Stimulated activated CD4-positive, alpha-beta T cell treated with anti-CD3 and anti-CD28 coated beads, TNF-alpha, amount 100 ng/mL, for 4 hours (primary cell): ENCODE measurements at places on chromosomes 12 and 14.

- DNase-seq: no peak
Observed at GRCh38 chr12:102740141-102740955, 176.7 kb downstream of the PAH start.

GRCh38 chr12:129657179-129657578 lies 246.6 kb downstream of the TMEM132D start:
- no peak for DNase-seq

DNA sequence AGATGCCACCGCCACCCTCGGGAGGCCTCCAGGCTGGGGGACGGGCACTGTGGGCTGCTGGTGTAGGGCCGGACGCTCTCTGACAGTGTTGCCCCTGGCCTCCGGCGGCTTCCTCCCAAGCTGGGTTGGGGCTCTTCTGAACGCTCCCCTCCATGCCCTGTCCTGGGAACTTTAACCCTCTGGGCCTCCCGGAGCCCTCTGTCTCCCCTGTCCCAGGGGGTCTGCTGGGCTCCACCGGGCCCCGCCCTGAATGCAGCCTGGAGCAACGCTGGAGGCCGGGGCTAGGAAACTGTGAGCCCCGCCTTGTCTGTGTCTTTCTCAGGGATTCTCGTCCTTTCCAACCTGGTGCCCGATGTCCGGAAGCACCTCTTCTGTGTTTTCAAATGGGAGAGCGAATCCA lies 45.7 kb upstream of the FBRSL1 start:
- no peak for DNase-seq

DNA sequence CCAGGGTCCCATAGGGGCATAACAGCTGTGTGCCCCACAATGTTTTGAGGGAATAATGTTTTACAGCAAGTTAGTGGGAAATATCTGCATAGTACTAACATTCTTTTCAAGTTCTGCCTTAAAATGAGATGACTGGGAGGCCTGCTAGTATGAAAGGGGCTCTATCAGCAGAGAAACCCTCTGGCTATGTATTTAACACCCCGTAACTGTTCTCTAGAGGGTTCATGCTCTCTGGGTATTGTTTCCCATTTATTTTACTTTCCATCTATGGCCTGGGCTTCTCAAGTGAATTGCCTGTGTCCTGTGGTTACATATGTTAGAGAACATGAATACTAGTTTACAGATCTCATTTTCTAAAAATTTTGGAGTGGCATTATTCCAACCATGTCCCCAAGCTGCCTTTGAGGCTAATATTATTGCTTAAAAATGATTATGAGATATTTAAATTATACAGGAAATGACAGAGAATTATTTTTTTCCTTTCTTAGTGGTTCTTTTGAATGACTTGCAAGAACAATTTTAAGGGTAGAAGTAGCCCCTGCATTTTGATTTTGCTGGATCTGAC lies 37.5 kb downstream of the GNG2 start:
- DNase-seq: no peak

GRCh38 chr14:89810101-89810500 lies 144.4 kb downstream of the EFCAB11 start:
- DNase-seq: no peak

DNA sequence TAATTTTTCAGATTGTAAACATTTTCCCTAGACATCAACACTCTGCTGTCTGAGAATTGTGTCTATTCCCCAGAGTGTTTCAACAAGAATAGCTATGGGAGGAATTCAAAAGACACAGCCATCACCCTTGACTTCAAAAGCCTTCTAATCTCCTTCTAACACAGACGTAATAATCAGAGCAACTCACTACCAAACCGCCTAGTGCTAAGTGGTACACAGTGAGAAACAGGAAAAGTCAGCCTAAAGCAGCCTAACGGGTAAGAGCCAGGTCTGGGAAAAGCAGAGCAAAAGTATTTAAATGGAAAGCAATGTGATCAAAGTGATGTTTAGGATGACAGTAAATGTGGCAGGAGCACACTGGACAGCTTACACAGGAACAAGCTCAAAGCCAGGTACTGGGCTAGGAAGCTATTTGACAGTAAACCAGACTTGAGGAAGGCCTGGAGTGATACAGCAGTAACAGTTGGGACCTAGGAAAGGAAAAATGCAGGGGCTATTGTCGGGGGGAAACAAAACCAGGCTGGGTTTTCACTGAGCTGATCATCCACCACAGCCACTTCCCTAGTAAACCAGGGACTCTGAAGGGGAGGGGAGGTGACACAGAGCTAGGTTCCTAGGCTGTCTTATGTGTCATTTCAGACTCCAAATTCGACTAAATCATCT lies 29.4 kb downstream of the CORO1C start:
- DNase-seq: no peak

DNA sequence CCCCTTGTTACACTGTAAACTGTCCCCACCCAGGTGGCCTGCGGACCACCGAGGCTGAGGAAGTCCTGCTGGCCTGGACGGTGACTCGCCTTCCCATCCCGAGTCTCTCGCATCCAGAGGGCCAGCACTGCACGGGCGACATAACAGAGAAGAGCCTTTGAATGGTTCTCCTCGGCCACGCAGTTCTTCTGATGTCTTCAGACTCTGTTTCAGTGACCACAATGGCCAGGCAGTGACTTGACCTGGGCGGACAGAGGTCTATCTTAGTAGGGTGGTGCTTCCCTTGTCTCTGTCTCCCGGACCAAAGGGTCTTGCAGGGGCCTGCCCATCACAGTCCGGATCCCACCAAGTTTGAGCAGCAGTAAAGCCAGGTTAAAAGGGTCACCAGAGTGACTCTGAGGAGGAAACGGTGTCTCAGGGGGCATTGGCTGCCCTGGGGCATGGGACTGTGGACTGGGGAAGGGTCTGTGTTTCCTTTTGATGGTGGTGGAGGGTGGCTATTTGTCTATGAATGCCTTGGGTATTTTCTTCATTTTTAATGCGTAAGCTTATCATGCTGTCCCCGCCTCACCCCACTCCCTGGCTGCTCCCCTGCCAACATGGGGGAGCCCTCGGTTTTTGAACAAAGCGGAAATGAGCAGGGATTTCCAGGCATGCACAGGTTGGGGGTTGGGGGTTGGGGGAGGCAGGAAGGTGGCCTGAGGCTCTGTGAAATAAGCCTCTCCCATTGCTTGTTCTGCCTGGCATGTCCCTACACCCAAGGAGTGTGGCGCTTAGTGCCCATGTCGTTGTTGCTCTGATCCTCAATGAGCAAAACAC lies 10.3 kb downstream of the KRT85 start:
- no peak for DNase-seq

DNA sequence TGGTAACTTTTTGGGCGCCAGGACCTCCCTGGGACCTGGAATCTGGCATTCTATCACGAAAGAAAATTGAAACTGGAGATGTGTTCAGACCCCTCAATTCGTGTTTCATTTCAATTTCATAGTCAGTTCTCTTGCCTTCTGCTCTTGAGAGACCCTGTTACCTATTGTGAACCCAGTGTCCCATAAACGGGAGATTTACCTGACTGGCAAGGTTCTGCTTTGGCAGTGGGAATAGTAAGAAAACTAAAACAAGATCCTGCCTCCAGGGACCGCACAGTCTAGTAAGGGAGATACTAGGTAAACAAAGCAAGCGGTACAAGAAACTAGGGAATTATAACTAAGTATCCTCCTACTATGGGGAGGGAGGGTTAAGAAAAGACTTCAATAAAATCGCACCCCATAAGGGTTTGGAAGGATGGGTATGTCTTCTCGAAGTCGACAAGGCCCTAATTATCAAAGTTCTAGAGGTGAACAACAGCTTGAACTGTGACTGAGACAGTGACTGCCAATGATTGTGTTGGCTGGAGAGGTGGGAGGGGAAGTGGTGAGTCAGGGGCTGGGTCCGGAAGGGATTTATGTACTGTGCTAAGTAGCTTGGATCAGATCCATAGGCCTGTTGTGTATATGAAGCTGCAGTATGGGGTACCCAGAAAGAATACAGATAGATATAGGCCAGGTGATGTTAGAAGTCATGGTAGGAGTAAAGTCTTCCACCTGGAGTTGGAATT lies 754 bp downstream of the ACSS3 start:
- DNase-seq: no peak

DNA sequence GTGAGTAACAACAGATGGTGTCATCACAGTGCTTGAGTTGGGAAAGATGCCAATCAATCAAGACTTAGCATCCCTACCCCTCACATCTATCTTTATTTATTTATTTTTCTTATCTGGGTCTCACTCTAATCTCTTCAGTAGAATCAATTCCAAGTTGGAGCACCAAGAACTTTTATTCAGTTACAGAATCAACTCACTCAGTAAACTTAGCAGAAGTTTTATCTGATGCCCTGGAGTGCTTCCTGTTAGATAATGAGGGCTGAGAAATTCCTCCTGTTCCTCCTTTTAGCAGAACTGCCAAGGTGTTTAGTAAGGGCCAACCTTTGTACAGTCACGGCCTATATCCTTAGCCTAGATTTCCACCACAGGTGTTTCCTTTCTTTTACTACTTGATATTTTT lies 11.3 kb upstream of the SLC5A8 start:
- DNase-seq: no peak

- no peak for DNase-seq
Observed at GRCh38 chr12:67047634-67048033, 221.5 kb upstream of the CAND1 start.

DNA sequence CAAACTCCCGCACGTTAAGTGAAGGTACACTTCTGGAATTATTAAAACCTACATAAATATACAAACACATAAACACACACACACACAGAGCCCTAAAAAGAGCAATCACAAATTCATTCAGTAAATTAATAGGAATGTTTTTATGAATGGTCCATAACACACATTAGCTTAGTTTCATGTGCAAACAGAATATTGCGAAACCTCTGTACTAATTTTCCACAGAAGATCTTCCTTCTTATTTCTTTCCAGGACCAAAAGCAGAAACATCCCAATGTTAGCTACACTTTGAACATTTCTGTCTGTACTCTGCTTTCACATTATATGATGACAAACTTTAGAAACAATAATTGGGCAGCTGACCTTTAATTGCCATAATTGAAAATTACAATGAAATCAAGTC lies 101.6 kb downstream of the SOX5 start:
- DNase-seq: no peak

DNA sequence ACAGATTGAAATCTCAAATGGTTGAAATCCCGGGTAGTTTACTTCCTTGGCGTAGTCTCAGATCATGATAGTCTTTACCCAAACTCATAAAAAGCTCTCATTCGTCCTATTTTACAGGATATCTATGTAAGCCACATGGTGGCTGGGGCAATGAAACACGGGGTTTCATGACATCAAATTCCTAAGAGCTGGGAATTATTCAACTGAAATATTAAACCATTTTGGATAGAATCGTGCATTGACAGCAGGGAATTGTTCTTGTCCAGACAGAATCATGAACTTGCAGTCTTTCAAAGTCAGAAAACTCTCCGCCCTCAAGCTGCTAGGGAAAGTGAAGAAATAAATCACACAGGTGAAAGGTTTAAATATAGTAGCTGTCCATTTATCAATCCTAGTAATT lies 33.2 kb upstream of the PRKAB1 start:
- DNase-seq: no peak

GRCh38 chr12:92070054-92070863 lies 75.4 kb downstream of the BTG1 start:
- no peak for DNase-seq

DNA sequence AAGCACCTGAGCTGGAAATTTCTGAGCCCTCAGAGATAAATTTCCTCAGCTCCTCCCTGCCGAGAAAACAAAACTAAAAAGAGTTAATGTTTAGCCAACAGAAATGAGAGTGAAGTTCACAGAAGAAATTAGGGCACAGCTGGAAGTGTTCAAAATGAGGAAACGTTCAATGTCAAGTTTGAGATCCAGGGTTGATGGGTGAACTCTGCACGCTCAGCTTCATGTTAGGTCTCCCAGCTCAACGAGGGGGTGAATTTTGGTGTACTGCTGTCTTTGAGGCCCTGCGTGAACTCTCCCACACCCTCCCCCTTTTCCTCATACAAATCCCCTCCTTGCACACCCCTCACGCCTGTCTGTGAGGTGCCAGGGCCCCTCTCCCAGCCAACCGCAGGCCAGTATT lies 13.3 kb upstream of the OAS3 start:
- DNase-seq: no peak

DNA sequence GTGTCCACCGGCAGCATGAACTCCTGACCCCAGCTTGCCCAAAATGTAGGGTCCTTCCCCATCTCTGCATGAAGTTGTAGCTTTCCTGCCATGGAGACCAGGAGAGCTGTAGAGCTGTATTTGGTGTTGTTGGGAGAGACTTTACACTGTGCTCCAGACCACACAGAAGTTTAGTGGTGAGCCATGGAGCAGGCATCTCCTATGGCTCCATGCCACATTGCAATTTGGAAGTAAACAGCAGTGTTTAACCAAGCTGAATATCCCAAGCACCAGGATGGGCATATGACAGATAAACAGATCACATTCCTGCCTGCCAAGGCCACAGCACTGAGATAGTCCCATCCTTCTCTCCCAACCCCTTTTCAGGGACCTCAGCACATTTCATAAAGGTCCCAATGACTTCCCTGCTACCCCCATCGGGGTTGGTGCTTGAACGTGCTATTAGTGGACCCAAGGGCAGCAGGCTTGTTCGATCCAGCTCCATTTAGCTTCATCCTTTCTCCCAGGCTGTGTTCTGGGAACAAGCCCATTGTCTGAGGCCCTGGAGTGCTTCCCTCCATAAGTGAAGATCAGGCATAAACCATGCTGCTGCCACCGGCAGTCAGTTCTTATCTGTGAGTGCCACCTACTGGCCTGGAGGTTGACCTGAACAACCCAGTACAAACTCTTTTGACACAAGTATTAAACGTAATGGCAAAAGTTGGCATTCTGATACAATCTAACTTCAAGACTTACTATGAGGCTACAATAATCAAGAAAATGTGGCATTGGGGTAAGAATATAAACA lies 172.3 kb upstream of the ATXN7L3B start:
- DNase-seq: no peak

GRCh38 chr14:50064993-50065392 lies 51.4 kb downstream of the VCPKMT start:
- DNase-seq: no peak

DNA sequence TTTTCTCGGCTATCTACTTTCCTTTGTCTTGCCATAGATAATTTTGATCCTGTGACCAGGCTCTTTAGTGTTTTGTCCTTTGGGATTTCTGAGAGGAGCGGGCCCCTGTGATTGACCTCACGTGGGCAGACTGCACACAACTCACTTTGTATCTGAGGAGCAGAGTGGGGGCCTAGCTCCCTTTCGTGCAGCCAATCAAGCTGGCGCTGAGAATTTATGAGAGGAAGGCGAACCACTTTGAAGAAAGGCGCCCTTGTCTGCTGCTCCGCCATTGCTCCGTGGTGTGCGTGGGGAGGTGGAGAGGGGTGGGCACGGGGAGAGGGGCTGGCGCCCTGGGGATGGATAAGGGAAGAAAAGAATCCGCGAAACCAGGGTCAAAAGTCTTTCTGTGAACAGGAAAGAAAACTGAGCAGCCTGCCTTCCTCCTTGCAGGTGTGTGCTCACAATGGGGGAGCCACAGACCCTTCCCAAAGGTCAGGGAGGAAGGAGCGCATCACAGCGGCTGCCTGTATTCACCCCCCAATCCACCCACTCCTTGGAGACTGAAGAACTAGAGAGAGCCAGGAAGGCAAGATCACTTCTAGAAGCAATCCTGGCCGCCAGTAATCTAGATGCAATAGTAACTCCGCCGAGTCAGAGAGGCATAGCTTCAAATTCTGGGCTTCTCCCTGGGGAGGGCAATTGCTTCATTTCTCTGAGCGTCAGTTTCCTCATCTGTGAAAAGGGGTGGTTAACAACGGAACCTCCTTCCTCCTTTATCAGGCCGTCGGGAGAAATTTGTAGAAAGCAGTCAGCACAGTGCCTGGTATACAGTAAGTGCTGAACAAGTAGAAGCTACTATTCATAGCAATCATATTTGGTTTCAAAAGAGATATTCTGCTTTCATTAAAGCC lies 24.9 kb upstream of the MED13L start:
- DNase-seq: no peak
